CD8-positive, alpha-beta T cell (primary cell): ENCODE measurements at places on chromosomes 13 and 19.

DNA sequence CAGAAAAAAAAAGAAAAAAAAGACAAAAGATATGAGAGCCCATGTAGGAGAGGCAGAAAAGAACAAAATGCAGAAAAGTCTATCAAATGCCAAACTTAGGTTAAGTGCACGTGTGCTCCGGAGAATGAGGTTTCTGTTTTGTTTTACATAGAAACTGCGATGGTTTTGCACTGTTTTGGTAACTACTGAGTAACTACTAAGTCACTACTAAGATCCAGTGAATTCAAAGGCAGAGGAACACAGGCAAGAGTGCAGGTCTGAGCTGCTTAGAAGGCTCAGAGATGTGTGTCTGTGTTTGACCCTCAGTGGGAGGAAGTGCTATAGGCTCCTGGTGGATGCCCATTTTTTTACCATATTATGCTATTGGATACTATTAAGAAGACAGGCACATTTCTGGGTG is 299.3 kb downstream of the NDFIP2 start:
- DNase-seq, result no peak

GRCh38 chr19:45354241-45354842 is 13.8 kb downstream of the KLC3 start:
- DNase-seq, result no peak

GRCh38 chr13:30340331-30341250 is 33.2 kb upstream of the KATNAL1 start:
- no peak for DNase-seq

DNA sequence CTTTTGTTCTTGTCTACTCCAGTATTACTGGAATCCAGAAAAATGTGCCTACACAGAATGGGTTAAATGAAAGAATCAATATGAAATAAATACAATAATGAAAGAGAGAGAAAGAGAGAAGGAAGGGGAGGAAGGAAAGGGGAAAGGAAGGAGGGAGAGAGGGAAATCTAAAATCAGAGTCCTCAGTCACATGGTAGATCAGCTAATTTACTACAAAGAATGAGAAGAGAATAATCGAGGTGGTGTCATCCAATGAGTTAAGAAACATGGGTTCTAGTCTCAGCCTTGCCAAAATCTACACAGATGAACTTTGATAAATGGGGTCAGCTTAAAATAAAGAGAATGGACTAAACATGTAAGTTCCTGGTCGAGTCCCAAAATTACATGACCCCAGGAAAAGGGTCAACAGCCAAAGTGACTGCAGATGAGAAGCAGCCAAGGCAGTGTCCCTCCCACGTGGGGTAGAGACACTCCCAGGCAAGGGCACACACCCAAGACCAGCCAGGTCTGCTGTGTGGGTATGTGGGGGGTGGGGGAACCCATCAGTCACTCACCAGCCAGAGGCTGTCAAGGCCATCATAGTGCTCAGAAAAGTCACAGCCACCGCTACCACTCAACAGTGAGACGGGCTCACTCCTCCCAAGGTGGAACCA is 103.6 kb downstream of the STK24 start:
- DNase-seq, result no peak

- no peak for DNase-seq
Measured at GRCh38 chr13:103692442-103692841, 626.2 kb upstream of the SLC10A2 start.

DNA sequence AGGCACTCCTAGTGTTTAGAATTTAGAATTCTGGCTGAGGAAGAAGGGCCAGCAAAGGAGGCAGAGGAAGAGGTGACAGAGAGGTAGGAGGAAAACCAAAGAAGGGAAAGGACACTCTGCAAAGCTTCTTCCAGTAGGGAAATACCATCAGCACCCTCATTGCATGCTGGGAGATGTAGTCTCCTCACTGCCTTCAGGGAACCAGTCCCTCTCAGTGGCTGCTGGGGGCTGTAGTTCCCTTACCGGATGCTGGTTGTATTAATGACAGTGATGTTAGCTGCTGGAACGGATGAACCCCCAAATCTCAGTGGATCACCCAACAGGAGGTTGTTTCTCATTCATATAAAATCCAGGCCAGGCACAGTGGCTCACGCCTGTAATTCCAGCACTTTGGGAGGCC is 10.1 kb downstream of the GRIN2D start:
- no peak for DNase-seq
